ENCODE measurements at places on chromosomes 5 and 9. TPM values are rescaled to one million over a fixed set of nuclear protein-coding genes. Genes with fewer than 3 reads are reported as not detected.

The SPINK7 gene
- total RNA-seq: 86.5 TPM

The PRDM9 gene
- total RNA-seq: not detected

DNA sequence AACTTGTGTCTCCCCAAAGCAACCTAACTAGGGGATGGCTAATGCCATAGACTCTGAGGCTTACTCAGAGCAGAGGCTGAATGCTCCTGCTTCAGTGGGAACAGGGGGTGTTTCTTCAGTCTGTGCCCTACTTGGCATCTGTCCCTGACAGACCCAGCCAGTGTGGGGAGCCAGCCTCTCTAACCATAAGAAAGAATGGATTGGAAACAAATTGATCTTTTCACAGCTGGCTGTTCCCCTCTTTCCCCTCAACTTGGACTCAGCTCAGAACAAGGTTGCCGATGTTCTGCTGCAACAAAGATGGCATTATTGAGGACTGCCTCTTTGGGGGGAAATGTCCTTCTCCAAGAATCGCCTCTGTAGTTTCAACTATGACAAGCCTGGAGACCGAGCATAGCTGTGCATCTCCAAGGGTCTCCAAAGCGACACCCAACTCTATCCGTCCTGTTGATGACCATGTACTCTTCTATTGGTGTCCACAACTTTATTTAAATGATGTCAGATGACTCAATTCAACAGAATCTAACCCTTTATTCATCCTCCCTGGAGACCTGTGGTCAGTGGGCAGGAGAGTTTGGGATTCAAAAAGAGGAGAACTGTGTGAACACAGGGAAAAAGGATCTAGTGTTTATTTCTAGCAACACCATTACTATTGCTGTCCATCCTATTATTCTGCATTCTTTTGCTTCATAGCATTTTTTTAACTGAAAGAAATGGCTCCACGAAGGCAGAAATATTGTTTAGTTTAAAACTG is 24.7 kb upstream of the TNC start:
- no peaks in the 10 kb centered on the region for H3K27me3 ChIP-seq
- H3K36me3 ChIP-seq: no peaks in the 10 kb centered on the region
- H3K4me1 ChIP-seq: no peaks in the 10 kb centered on the region
- no peak overlapping the region for H3K27ac ChIP-seq
- no peak for DNase-seq

DNA sequence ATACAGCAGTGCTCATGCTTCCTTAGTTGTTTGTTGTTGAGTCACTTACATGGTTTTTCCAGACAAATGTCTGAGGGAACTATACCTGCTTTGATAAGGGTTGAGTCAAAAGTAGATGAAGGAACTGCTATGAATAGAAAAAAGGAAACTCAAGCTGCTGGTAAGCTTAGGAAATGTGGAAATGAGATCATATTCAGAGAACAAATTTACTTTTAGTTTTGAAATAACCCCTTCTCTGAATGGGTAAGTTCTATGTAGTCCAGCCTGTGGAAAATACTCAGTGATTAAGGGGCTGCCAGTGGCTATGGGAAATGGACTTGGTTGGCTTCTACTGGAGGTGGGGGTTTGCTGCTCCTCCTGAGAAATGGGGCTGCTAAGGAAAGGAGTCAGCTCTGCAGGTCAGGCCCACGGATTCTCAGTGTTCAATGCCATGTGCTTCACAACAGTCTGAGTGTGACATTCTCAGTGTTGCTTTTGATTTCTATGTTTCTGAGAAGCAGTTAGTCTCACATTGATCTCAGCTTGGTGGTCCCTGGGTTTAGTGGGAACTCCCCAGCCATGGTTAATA is 47.7 kb upstream of the GLRX start:
- H3K27me3 ChIP-seq: no peaks in the 10 kb centered on the region
- no peak overlapping the region for H3K4me3 ChIP-seq
- H3K27ac ChIP-seq: no peak overlapping the region

The PITX1 gene
- 1.4 TPM for total RNA-seq

The FST gene
- 7.0 TPM for total RNA-seq

GRCh38 chr9:109916316-109916715 is 136.3 kb downstream of the PALM2AKAP2 start:
- no peak overlapping the region for H3K27ac ChIP-seq
- no peaks in the 10 kb centered on the region for H3K27me3 ChIP-seq
- no peaks in the 10 kb centered on the region for H3K36me3 ChIP-seq
- DNase-seq: no peak
- H3K4me1 ChIP-seq: peaks cover 30% of the 10 kb centered on the region
- no peak overlapping the region for H3K4me3 ChIP-seq

DNA sequence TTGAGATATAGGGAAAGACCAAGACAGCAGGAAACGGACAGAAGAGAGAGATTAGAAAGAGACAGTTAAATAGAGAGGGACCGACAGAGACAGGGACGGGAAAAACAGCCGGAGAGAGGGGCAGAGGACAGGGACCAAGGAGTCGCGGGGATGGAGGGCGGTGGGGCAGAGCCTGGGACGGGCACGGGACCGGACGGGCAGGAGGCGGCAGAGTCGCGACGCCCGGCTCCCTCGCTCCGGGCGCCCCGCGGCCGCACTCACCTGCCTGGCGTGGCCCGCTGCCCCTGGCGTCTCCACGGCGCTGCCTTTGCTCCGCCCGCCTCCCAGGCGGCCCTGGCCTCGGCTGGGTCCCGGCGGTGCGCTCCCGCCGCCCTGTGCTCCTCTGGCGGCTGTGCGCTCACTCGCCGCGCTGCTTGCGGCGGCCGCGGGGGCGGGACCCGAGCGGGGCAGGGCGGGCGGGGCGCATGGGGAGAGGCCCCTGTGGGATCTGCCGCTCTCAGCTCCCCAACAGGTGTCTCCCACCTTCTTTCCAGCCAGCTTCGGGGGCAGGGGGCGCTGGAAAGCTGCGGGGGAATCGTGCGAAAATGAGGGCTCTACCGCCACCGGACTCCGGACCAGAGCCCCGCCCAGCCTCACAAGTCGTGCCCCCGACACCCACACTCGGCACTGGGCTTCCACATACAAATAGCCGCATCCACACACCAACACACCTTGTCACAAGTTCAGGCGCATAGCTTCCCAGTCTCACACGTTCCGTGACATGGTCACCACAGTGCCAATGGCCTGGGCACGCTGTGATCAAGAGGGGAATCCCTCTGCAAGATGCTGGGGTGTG is at the start of gene ARID3C:
ARID3C (minus strand) TSS at position 411 of the 835 bp plus-strand sequence. CDS start 1,052 bp downstream, outside the sequence.
- peaks cover 69% of the 10 kb centered on the region for H3K27me3 ChIP-seq
- peaks cover 18% of the 10 kb centered on the region for H3K4me1 ChIP-seq
- H3K36me3 ChIP-seq: no peaks in the 10 kb centered on the region
- no peak for DNase-seq
- H3K27ac ChIP-seq: no peak within 1 kb of the TSS

GRCh38 chr9:135798263-135798585 is 96.2 kb downstream of the KCNT1 start:
- H3K4me1 ChIP-seq: peaks cover 11% of the 10 kb centered on the region
- no peak overlapping the region for H3K27ac ChIP-seq
- H3K27me3 ChIP-seq: no peaks in the 10 kb centered on the region
- no peaks in the 10 kb centered on the region for H3K36me3 ChIP-seq
- H3K4me3 ChIP-seq: no peak overlapping the region

The DRD1 gene
- total RNA-seq: not detected

The SELENOP gene
- total RNA-seq: 243 TPM

DNA sequence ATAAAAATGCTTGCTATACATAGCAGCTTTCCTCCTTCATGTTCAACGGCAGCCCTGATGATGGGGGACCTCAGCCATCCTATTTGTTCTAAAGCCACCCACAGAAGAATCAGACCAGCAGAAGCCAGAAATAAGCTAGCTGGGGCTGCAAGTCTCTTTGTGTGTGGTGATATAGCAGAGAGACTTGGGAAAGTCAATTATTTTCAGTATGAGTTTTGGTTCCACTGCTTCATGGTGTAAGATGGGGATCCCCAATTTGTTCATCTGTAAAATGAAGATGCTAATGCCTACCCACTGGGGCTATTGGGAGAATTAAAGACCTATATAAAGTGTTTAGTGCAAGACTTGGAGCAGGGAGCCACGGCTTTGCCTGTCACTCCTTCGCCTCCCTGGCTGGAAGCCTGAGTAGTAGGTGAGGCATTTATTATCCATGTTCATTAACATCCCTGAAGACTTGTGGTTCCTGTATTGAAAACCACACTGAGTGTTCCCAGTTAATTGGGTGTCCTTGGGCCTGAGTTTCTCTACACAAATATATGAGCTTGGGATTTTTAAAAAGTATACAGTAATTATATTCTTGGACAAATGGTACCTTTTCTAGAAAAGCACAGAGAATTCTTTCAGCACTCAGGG is 210.1 kb upstream of the SLC24A2 start:
- H3K4me1 ChIP-seq: no peaks in the 10 kb centered on the region
- H3K36me3 ChIP-seq: no peaks in the 10 kb centered on the region
- H3K4me3 ChIP-seq: no peak overlapping the region
- no peak for DNase-seq
- H3K27me3 ChIP-seq: no peaks in the 10 kb centered on the region
- no peak overlapping the region for H3K27ac ChIP-seq

The ACER2 gene
- total RNA-seq: 12.1 TPM

The MORN5 gene
- not detected for total RNA-seq

The NOXA1 gene
- 7.6 TPM for total RNA-seq

GRCh38 chr9:127716412-127716811 is 533 bp downstream of the TTC16 start:
- H3K27ac ChIP-seq: no peak overlapping the region
- peaks cover 20% of the 10 kb centered on the region for H3K4me1 ChIP-seq
- DNase-seq: no peak
- H3K36me3 ChIP-seq: no peaks in the 10 kb centered on the region
- H3K4me3 ChIP-seq: peak overlapping the region; percentile 70
- no peaks in the 10 kb centered on the region for H3K27me3 ChIP-seq

DNA sequence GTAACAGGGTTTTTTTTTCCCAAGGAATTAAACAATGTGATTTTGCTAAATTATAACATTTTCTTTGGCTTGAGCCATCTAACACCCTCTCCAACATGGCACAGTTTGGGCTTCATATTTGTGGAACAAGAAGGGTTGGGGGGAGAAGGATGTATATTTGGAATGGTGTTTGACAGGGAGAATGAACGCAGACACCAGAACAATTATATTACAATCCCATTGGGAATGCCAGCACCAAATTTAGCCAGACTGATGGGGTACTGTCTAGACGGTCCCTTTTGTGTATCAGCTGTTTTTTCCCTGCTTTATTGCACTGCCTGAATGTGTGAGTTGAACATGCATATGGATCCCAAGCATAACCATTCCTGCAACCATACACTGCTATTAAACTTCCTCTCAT is 130.9 kb upstream of the TMEM161B start:
- no peaks in the 10 kb centered on the region for H3K4me1 ChIP-seq
- no peak for DNase-seq
- no peaks in the 10 kb centered on the region for H3K27me3 ChIP-seq
- no peaks in the 10 kb centered on the region for H3K36me3 ChIP-seq
- no peak overlapping the region for H3K4me3 ChIP-seq

- no peak overlapping the region for H3K4me3 ChIP-seq
- H3K36me3 ChIP-seq: peaks cover 69% of the 10 kb centered on the region
- no peak overlapping the region for H3K27ac ChIP-seq
- no peaks in the 10 kb centered on the region for H3K4me1 ChIP-seq
- H3K27me3 ChIP-seq: no peaks in the 10 kb centered on the region
Measured at GRCh38 chr5:141570655-141571054, 48.1 kb downstream of the DIAPH1 start.

GRCh38 chr9:16352791-16353401 is 517.6 kb downstream of the BNC2 start:
- no peak for DNase-seq
- H3K27me3 ChIP-seq: no peaks in the 10 kb centered on the region
- H3K36me3 ChIP-seq: no peaks in the 10 kb centered on the region
- no peak overlapping the region for H3K4me3 ChIP-seq
- no peaks in the 10 kb centered on the region for H3K4me1 ChIP-seq
- no peak overlapping the region for H3K27ac ChIP-seq

DNA sequence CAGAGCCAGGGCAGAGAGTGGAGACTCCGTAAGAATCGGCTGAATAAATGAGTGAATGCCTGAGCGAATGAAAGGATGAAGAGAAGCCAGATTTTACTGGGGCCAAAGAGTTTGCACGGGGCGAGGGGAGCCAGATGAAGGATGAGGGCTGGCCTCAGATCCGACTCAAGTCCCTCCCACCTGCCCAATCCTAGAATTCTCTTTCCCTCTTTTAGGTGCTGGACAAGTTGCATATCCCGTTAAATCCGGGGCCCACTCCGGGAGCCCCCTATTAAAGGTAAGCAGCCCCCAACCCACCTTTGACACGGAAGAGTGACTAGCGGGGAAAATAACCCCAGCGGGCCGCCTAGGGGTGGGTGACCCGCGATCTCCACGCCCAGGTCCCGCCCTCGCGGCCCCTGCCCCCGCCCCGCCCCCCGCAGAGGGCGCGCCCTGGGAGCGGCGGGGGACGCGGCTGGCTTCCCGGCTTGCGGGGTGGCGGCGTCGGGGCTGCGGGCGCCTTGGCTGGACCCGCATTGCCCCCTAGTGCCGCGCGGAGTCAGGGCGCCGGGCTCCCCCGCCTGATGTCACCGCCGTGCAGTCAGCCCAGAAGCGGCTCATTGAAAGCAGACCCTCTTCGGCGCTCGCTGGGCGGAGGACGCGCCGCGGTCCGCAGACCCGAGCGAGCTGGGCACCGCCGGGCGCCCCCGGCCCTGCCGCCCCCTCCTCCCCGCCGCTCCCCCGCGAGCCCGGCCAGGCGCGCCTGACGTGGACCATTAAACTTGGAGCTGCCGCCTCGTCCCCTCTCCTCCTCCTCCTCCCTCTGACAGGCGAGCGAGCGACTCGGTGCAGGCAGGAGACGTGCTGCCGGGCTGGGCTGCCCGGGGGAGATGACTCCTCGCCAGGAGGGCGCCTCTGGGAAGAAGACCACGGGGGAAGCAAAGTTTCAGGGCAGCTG is at the start of gene ADRA1B:
ADRA1B (plus strand) TSS at position 579 of the 937 bp plus-strand sequence. CDS start 424 bp downstream, outside the sequence.
- DNase-seq: peak; percentile 75
- H3K36me3 ChIP-seq: no peaks in the 10 kb centered on the region
- no peak within 1 kb of the TSS for H3K27ac ChIP-seq
- peak within 1 kb of the TSS; percentile 48 for H3K4me3 ChIP-seq

The WDR38 gene
- total RNA-seq: not detected

The STPG3 gene
- total RNA-seq: not detected

The CEP120 gene
- total RNA-seq: 5.7 TPM

- no peak overlapping the region for H3K27ac ChIP-seq
- peaks cover 1% of the 10 kb centered on the region for H3K36me3 ChIP-seq
- no peak overlapping the region for H3K4me3 ChIP-seq
- no peak for DNase-seq
Measured at GRCh38 chr9:69054989-69055388, 19.4 kb downstream of the FXN start.

GRCh38 chr9:74728176-74728575 is 159.5 kb downstream of the TRPM6 start:
- H3K36me3 ChIP-seq: no peaks in the 10 kb centered on the region
- DNase-seq: no peak
- no peaks in the 10 kb centered on the region for H3K27me3 ChIP-seq
- peaks cover 4% of the 10 kb centered on the region for H3K4me1 ChIP-seq

- H3K4me1 ChIP-seq: no peaks in the 10 kb centered on the region
- H3K36me3 ChIP-seq: no peaks in the 10 kb centered on the region
- no peaks in the 10 kb centered on the region for H3K27me3 ChIP-seq
- no peak for DNase-seq
- H3K27ac ChIP-seq: no peak overlapping the region
Measured at GRCh38 chr9:133073086-133074014, 11.6 kb downstream of the CEL start.

- no peak overlapping the region for H3K4me3 ChIP-seq
- no peak overlapping the region for H3K27ac ChIP-seq
- DNase-seq: no peak
- no peaks in the 10 kb centered on the region for H3K36me3 ChIP-seq
Measured at GRCh38 chr5:136089791-136090190, 42.9 kb upstream of the SMAD5 start.

The INVS gene
- total RNA-seq: 22.8 TPM

- H3K36me3 ChIP-seq: no peaks in the 10 kb centered on the region
- H3K27me3 ChIP-seq: peaks cover 11% of the 10 kb centered on the region
- no peak overlapping the region for H3K27ac ChIP-seq
- no peaks in the 10 kb centered on the region for H3K4me1 ChIP-seq
- no peak for DNase-seq
Measured at GRCh38 chr9:128409978-128410377, 10.7 kb upstream of the CERCAM start.

The GDNF gene
- 0.19 TPM for total RNA-seq
